Kidney glomerular epithelial cell (primary cell): ENCODE measurements at places on chromosomes 2 and 18.

- DNase-seq: no peak
These were observed 259.4 kb upstream of the ID2 start for GRCh38 chr2:8422450-8422800.

GRCh38 chr2:204654669-204655068 lies 109.4 kb downstream of the PARD3B start:
- DNase-seq: no peak

DNA sequence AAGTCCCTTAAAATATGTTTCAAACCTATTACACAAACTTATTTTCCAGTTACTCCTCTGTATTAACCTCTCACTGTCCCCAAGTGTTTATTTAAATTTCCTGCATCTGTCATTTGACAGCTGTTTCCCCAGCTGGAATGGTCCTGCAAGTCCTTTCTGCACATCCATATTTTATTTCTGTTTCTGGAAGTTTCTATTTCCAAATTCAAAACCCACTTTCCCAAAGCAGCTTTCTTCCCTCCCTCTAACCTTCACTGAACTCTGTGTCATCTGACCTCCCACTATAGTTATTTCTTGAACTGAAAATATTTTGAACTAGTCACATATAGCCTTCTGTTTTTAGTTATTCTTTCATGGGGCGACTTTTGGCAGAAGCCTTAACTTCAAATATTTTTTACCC lies 459.4 kb upstream of the MC4R start:
- DNase-seq: no peak

DNA sequence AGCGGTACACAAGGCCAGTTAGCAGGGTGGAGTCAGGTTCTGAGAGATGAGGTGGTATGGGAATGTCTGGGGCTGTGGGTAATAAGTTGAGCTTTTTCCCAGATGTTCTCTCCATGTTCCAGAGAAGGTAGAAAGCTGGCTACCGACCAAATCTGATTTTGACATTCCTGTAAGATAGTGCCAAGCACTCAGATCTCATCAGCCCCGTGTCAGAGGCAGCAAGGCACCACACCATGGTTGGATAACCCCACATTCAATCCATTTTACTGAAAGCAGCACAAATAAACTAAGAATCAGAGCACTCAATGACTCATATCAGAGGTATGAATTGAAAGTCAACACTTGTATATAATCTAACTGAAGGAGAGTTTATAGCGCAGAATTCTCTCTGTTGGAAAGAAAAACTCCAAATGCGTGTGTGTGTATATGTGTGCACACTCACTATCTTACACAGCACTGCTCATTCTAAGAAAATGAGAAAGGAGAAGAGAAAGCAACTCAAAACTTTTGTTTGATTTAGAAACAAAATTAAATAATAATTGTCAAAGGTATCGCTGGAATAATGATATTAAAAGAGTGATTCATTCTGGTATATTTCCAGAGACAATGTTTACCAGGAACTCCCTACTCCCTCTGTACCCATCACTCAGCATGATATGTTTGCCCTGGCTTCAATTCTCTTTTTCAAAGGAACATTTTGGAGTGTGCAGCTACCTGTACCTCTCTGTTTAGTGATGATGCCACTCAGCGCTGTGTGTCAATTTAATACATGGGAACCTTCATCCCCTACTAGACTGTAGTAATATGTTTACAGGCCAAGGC lies 375.1 kb upstream of the ID2 start:
- peak; percentile 88 for DNase-seq

- DNase-seq: peak; percentile 4
These were observed 27.9 kb upstream of the SPTBN1 start for GRCh38 chr2:54428108-54428831.

DNA sequence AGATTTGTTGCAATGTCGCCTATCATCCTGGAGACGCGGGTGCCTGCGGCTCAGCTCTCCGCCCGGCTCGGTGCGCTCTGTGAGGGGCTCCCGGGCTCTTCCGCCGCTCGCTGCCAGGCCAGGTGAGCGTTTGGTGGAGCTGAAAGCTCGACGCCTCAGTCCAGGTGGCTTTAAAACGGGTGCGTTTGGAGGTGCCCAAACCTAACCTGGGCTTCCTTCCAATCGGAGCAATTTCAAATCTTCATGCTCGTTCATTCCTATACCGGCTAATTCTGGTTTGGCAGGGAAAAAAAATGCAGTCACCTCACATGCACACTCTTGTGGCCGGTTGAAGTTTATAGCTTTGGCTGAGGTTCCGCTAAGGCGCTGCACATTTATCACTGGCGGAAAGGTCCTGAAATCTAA lies at the start of gene SLC16A14:
SLC16A14 (minus strand) TSS at position 274 of the 405 bp plus-strand sequence. CDS start 9,572 bp downstream, outside the sequence.
- DNase-seq: peak; percentile 56

DNA sequence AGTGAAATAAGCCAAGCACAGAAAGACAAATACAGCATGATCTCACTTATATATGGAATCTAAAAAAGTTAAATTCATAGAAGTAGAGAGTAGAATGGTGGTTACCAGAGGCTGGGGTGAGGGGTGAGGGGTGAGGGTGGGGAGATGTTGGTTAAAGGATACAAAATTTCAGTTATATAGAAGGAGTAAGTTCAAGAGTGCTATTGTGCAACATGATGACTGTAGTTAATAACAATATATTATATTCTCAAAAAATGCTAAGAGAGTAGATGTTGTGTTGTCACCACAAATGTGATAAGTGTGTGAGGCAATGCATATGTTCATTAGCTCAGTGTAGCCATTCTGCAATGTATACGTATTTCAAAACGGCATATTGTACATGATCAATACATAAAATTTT lies 26.4 kb upstream of the GULP1 start:
- DNase-seq: no peak

- DNase-seq: no peak
These were observed 67.2 kb upstream of the HNMT start for GRCh38 chr2:137897082-137897481.

DNA sequence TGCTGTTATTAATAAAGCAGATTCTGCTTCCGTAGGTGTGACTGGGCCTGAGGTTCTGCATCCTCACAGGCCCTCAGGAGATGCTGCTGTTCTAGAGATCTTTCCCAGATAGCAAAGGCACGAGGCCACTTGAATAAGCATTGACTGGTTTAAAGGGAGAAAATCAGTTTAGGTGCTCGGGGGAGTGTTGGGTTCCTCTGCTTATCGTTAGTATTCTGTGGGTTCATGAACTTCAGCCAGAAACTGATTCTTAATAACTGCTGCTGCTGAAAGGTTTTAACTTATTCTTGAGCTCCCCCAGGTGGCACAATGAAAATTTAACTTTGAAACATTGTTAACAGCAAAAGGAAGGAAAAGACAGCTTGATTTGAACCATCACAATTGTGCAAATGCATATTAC lies 56.9 kb downstream of the ITGA6 start:
- no peak for DNase-seq

GRCh38 chr2:169258045-169258601 lies 104.2 kb downstream of the LRP2 start:
- DNase-seq: peak; percentile 14

DNA sequence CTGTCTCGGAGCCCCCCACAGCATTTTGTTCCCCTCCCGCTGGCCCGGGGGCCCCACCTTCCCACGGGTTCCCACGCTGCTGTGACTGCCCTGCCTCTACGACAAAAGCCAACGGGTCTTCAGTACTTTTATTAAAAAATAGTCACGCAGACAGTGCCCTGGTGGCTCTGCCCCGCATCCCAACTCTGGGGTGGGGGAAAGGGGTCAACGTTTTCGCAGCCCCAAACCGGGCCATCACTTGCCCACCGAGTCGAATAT lies 1.0 kb downstream of the UCN start:
- DNase-seq: no peak
